Amniotic epithelial cell (primary cell): ENCODE measurements at places on chromosomes 16 and 17.

DNA sequence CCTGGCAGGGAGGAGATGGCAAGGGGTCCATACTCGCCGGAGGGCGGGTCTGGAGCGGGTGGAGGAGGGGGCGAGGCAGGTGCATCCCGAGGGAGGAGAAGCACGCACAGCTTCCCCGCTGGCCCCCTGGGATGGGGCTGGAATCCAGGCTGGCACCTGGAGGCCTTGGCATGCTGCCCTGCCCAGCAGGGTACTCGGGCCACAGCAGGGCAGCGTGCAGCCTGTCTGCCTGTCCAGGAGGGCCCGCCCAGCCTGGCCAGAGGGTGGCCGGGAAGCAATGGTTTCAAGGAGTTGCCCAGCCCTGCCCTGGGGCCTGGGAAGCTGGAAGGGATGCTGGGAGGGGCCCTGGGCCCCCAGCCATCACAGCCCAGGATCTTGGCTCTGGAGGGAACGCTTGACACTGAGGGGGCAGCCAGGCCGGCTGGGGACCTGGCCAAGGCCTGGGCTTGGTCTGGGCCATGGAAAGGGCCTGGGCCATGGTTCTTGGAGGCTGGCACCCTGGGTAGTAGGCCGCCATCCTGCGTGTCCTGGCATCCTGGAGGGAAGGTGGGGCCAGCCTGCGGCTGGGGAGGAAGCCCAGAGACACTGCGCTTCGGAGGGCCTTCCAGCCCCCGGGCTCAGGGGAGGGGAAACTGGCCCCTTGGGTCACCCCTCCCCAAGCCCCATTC, 1.1 kb downstream of the GLIS2 start:
- no peak for DNase-seq

DNA sequence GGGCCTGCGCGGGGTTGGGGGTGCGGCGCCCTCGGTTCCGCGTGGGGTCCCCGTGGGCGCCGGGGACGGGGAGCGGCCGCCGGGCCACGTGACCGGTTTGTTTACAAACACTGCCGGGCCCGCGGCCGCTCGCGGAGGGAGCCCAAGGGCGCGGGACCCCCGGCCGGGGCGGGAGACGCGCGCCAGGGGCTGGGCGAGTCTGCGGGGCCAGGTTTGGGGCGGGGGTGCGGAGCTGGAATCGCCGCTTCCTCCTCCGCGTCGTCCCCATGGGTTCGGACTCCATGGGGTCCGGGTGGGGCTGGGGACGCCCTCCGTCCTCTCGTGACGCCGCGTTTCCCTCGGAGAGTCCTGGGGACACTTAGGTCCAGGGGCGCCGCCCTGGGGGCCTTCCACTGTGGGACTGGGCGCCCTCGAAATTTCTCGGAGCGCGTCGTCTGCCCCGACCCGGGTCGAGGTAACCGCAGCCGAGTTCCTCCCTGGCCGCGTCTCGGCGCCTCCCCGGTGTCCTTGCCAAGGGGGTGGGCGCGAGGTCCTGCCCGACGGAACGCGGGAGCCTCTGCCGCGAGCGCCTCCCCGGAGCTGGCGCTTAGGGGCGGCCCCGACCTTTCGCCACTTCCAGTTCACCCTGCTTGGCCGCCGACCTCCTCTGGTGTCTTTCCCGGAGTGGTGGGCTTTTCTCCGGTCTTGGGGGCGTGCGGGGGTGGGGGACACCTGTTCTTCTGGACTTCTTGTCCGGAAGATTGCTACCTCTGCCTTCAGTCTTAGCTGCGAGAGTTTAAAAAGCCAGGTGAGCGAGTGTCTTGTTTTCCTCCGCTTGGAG, 684 bp downstream of the YPEL2 start:
- DNase-seq, result no peak

GRCh38 chr16:56789360-56789759, 59.4 kb downstream of the NUP93 start:
- DNase-seq, result peak; percentile 66

GRCh38 chr17:58089111-58089510, 5.9 kb downstream of the DYNLL2 start:
- DNase-seq, result no peak

DNA sequence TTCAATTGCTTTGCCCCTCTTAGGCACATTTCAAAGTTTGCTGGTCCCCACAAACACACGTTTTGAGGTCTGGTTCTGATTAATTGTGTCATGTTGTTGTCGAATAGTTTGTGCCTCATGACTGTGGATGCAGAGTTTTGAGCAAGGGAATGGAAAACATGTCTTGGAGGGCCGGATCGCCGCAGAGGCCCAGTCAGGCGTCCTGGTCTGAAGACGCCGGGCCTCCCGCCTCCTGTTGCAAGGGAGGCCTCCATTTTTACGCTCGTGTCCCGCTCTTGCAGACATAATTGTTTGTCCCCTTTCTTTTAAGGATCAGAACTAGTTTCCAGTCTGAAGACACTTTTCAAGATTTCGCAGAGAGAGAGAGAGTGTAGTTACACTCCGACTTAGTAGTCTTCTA, 3.2 kb downstream of the NTN1 start:
- no peak for DNase-seq

DNA sequence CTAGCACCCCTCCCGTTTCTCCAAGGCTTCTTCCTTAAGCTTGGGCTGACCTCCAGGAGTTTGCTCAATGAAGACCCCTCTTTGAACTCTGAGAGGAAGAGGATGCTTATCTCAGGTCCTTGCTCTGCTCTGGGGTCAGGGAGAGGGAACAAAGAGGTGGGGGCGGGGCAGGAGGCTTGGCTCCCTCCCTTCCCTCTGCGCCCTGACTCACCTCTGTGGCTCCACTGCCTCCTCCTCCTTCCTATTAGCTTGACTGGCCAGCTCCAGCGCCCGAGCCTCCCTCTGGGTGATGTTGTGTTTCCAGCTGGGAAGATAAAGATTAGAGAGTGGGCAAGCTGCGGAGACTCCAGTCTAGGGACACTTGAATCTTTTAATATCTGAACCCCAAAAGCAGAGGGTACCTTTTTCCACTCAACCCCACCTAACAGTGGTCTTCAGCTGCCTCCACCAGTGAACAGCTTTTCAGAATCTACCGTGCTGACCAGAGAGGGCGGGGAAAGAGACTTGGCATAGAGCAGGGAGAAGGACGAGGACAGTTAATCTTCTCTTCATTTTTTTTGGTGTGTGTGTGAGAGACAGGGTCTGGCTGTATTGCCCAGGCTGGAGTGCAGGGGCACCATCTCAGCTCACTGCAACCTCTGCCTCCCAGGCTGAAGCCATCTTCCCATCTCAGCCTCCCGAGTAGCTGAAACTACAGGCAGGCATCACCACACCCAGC, 6.7 kb downstream of the GIP start:
- DNase-seq, result peak; percentile 77

DNA sequence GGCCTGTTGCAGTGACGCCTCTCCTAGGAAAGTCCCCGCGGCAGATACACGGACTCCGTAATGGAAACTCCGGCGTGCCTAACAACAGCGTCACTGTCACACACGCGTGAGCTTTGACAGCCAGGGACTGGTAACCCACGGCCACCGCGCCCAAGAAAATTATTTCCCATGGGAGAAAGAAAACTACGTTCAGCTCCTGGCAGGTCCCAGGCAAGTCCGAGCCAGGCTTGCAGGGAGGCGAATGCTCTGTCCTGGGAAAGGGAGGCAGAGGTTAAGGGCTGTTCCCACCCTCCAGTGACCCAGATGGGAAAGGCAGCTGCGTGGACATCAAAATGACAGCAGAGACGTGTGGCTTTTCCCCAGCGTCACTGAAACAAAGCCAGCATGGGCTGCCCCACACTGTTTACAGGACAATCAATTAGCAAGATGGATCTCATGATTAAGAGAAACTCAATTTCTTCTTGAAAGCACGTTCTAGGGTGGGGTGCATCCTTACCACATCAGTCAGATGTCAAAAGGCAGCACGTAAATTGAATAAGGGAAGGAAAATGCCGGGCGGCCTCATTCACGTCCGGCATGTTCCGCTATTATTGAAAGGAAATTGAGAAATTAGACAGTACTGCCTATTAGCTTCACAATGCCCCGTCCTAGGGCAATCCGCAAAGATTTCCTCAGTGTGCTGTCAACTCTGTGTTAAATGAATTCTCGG, 82.5 kb downstream of the NXN start:
- DNase-seq, result no peak

DNA sequence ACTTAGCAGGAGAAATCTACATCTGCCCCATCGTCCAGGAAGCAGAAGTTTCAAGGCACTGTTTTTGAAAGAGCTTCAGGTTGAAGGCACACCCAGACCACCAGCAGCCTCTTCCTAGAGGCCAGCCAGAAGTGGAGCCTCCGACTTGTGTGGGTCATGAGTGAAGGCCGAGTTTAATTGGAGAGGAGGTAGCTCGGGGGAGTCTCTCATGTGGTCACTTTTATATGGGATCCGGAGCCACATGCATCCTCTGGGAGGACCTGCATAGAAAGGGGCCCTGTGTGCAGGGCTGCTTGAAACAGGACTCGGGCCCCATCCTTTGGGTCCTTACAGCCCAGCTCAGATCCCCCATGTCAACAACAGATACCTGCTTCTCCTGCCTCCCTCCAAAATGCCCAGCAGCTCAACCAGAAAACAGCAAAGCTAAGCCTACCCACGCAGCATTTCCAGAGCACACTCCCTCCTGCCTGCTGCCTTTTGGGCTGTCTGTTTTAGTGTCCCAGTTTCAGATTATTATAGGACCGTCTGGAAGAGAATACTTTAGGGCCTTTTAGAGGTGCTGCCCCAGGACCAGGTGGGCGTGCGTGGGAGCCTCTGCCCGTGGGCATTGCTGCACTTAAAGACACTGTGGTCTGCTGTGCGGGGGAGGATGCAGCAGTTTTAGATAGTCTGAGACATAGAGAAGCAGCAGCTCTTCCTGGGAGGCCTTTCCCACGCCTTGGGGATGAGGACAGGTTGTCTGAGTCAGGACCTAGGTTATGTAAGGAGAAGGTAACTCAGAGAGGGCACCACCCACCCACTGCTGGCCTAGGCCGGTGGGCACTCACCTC, 29.5 kb downstream of the MPRIP start:
- DNase-seq, result peak; percentile 83

DNA sequence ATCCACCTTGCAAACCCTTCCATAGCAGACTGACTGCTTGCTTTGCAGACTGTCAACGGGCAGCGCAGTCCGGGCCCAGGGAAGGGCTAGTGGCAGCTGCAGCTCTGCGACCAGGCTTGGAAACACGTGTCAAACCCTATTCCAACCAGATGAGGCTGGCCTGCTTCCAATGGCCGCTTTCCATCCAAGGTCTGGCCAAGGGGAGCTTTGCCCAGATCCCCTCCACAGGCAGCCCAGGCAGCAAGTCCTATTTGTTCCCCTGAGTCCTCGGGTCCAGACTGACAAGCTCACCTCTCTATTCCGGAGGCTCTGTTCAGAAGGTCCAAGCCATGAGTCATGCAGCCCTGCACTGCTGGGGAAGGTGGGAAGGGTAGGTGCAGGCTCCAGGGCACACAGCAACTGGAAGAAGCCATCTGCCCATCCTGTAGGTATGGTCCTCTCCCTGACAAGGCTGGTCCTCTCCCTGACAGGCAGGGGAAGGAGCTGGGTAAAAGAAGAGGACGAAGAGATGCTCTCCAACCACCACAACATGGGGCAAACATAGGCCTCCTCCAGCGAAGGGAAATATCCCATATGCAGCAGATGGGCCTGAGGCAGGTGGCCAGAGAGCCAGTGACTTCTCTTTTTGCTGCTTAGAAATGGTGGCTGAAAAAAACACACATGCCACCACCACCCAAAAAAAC, 22.6 kb upstream of the AXIN2 start:
- no peak for DNase-seq

- peak; percentile 93 for DNase-seq
These were observed 11.0 kb upstream of the DPEP1 start for GRCh38 chr16:89602273-89602951.

GRCh38 chr17:14776791-14777190, 475.9 kb downstream of the HS3ST3B1 start:
- no peak for DNase-seq

DNA sequence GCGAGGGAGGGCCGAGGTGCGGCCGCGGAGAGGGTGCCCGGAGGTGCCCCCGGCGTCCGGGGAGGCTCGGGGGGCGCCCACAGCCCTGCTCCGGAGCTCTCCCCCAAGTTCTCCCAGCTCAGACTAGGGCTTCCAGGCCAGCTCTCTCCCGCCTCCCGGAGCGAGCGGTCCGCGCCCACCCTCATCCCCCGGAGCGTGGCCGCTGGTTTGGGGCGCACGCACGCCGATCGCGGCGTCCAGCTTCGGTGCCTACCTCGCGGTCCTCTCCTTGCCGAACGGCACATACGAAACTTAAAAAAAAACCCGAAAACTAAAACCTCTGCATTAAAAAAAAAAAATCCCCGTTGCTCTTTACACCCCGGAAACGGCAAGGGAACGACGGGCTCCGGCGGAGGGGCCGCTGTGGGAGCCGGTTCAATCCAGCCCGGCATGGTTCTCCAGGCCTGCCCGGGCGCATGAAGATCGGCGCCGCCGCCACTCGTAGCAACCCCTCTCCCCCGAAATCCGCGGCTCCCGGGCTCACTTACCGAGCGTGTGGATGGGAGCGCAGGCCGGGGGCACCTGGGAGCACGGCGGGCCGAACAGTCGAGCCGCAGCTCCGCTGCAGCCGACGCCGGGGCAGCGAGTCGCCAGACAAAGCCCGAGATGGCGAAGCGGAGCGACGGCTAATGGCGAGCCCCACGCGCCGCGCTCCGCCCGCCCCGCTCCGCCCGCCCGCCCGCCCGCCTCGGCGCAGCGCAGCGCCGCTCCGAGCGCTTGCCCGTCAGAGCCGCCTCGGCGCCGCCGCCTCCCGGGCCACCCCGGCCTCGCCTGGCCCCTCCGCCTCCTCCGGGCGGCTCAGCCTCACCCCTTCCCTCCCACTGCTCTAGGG, 973 bp upstream of the UBTF start:
- peak; percentile 54 for DNase-seq

GRCh38 chr16:12573730-12574383, 229.8 kb downstream of the CPPED1 start:
- DNase-seq, result peak; percentile 30

DNA sequence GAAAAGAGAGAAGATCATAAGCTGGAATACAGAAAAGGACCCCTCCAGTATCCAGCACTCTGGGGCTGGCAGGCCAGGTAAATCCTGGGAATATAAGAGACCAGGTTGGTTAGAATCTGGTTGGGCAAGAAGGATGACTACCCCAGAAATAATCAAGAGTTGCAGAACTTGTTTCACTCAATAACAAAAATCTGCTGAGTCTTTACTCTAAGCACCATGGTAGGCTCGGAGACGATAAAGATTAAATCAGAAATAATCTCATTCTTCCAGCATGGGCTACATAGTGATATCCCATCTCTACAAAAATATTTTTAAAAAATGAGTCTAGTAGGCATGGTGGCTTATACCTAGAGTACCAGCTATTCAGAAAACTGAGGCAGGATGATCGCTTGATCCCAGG, 138.0 kb upstream of the KCNJ16 start:
- DNase-seq, result no peak
